EL (cell line): ENCODE measurements at places on chromosomes 11 and 22.

- peak; percentile 69 for DNase-seq
These were observed at the start of gene TMEM121B for GRCh38 chr22:17121233-17122195. Gene TMEM121B (minus strand): TSS chr22:17121360. CDS start chr22:17121127, 233 bp downstream.

- DNase-seq, result no peak
These were observed at the start of gene LARGE2 for GRCh38 chr11:45922425-45923082. Gene LARGE2 (plus strand): TSS chr11:45922656. CDS start chr11:45922883, 227 bp downstream.

DNA sequence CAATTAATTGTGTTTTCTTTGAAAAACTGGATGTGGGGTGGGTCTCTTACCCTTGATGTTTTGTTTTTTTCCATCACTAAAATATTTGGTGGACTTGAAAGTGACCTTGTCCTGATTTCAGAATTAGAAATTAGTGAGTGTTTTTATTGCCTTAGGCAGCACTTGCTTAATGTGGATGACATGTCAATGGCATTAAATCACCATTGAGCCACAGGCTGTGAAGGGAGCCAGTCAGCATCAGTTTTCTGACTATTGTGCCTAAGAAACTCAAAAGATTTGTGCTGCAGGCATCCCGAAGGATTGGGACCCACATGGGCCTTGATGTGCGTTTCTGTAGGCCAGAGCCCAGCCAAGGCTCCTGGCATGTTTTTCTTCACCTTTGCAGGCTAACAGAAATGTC lies 53.8 kb downstream of the SWAP70 start:
- DNase-seq, result peak; percentile 49

DNA sequence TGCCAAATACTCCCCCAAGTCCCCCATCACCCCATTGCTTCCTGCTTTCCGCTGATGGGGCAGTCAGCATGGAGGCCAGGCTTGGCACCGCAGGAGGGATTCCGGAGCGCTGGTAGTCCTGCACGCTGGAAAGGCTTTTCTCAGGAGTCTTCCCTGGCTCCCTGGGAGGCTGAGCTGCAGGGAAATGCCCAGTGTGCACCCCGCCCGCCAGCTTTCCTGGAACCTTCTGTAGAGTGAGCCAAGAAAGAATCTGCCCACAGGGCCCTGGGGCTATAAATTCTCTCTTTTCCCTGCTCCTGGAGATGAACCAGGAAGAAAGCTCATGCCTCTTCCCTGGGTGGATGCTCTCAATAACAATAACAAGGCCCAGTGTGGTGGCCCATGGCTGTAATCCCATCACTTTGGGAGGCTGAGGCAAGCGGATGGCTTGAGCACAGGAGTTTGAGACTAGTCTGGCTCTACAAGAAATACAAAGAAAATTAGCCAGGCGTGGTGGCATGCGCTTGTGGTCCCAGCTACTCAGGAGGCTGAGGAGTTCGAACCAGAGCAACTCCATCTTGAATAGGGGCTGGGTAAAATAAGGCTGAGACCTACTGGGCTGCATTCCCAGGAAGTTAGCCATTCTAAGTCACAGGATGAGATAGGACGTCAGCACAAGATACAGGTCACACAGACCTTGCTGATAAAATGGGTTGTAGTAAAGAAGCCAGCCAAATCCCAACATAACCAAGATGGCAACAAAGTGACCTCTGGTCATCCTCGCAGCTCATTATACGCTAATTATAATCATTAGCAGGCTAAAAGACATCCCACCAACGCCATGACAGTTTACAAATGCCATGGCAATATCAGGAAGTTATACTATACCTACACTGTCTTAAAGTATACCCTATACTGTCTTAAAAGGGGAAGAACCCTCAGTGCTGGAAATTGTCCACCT lies 46.4 kb upstream of the FTH1 start:
- peak; percentile 79 for DNase-seq

- DNase-seq, result peak; percentile 53
These were observed 2.9 kb upstream of the MMP3 start for GRCh38 chr11:102846292-102846691.

DNA sequence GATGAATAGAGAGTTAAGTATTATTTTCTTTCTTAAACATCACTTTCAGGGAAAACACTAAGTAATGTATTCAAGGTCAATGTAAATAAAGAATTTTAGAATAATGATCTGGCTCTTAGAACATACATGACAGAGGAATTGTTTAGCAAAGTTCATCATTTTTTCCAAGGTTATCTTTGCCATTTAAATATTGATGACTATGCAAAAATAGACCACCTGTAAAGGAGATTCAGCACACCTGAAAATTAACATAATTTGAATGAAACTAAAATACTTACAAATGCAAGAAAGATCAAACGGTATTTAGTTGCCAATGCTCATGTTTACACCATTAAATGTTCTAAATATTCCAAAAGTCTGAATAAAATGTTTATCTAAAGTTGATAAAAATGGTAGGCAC lies 782.6 kb upstream of the CHORDC1 start:
- DNase-seq, result no peak

- peak; percentile 89 for DNase-seq
These were observed 140.8 kb downstream of the CCDC81 start for GRCh38 chr11:86515297-86516094.

- DNase-seq, result peak; percentile 93
These were observed at the start of gene B4GAT1 for GRCh38 chr11:66347425-66348276. Gene B4GAT1 (minus strand): TSS chr11:66347629. CDS start chr11:66347545, 84 bp downstream.

DNA sequence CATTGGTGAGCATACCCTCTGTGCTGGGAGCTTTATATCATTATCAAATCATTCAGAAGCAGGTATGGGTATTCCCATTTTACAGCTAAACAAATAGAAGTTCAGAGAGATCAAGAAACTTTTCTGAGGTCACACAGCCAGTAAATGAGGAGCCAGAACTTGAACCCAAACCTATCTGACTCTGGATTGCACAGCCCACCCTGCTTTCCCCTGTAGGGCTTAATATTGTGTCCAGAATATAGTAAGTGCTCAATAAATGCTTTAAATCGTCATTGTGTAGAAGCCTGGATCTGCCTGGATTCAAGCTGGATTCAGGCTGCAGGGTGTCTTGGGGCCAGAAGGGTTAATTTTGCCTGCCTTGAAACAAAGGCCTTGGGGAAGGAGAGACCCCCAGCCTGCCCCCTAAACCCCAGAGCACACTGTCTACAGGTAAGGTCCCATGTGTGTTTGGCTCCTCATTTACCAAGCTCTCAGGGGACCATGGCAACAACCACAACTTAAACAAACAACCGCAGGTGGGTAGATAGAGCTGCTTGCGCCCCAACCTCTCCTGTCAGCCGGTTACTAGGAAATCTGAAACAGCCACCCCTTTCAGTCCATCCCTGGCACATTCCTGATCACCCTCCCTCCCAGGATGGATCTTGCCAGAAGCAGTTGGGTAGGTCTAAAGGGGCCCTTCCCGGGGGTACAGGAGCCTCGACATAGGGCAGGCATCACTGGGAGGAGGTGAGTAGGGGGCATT lies 3.0 kb upstream of the SEC14L3 start:
- no peak for DNase-seq

GRCh38 chr22:32896891-32897290 lies 95.4 kb downstream of the TIMP3 start:
- DNase-seq, result no peak

- DNase-seq, result no peak
These were observed 57.2 kb downstream of the CCDC83 start for GRCh38 chr11:85912414-85912813.

DNA sequence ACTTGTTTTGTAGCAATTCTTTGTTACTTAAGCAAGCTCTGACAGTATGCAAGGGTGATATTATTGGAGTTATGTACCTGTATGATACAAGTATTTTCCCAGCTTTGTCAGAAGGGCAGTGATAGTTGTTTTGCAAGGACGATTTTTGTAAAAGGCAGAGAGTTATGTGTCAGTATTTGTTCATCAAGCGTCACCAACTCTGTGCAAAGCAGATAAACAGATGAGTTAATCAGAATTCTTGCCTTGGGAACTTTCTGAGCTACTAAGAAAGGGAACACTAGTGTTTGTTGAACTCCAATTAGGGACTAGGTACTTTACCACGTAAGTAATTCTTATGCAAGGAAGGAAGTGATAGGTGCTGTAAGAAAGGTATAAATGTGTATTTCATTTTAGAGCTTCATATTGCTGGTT lies 1.4 kb downstream of the USP47 start:
- DNase-seq, result peak; percentile 65

DNA sequence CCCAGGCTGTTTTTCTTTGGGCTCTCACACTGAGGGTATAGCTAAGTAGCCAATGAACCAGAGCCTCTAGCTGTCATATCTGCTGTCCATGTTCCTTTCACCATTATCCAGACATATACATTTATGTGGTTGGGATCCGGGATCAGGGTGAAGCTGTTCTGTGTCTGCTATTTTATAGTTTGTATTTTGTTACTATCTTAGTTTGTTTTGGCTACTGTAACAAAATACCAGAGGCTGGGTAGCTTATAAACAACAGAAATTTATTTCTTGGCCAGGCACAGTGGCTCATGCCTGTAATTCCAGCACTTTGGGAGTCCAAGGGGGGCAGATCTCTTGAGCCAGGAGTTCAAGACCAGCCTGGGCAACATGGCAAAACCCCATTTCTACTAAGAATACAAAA lies 40.5 kb upstream of the CABP7 start:
- DNase-seq, result no peak

GRCh38 chr11:64458997-64459396 lies 100.0 kb downstream of the RPS6KA4 start:
- peak; percentile 65 for DNase-seq

GRCh38 chr11:94629741-94630140 lies 62.6 kb downstream of the PIWIL4 start:
- DNase-seq, result no peak

DNA sequence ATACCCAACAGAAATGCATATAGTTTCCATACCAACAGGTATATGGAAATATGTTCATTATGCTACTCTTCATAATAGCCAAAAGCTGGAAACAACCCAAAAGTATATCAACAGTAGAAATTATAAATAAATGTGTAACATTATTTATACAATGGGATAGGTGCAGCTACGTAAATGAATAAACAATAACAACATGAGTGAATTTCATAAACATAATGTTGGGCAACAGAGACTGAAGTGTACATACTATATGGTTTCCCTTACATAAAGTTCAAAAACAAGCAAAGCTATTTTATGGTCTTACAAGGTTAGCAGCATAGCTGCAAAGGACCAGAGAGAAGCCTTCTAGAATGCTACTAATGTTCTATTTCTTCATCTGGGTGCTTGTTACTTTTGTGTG lies 305.0 kb downstream of the INSC start:
- no peak for DNase-seq

GRCh38 chr22:47550524-47551430 lies 788.3 kb downstream of the TBC1D22A start:
- no peak for DNase-seq

DNA sequence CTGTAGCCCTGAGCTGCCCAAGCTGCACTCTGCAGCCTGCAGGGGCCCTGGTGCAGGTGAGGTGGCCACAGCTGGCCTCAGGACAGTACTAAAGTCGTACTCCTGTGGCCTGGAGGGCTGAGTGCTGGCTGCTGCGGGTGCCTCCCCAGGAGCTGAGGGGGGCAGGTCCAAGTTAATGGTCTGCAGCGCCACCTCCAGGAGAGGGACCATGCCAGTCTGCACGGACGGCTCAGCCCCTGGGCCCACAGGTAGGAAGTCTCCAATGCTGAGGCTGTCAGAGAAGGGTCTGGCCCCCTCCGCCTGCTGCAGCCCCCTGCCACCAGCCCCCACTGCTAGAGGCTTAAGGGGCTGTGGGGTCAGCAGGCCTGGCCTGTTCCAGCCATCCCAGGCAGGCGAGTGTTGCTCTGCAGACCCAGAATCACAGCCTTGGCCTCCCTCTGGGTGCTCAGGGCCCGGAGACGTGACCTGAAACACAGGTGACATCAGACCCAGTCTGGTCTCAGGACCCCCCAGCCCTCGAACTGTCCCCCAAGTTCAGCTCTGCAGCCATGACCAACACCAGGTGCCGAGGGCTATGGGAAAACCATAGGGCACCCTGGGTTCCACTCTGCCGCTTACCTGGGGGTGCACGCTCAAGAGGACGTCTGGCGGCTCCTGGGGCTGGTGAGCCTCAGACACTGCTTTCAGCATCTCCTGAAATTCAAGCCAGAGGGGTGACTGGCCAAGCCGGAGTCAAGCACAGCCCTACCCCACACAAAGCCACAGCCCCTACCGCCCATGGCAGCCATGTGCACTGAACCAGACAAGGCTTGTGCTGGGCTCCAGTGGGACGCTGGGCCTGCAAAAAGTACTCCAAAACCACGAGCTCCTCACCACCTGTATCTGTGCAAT lies 20.8 kb downstream of the SELENOO start:
- DNase-seq, result no peak

DNA sequence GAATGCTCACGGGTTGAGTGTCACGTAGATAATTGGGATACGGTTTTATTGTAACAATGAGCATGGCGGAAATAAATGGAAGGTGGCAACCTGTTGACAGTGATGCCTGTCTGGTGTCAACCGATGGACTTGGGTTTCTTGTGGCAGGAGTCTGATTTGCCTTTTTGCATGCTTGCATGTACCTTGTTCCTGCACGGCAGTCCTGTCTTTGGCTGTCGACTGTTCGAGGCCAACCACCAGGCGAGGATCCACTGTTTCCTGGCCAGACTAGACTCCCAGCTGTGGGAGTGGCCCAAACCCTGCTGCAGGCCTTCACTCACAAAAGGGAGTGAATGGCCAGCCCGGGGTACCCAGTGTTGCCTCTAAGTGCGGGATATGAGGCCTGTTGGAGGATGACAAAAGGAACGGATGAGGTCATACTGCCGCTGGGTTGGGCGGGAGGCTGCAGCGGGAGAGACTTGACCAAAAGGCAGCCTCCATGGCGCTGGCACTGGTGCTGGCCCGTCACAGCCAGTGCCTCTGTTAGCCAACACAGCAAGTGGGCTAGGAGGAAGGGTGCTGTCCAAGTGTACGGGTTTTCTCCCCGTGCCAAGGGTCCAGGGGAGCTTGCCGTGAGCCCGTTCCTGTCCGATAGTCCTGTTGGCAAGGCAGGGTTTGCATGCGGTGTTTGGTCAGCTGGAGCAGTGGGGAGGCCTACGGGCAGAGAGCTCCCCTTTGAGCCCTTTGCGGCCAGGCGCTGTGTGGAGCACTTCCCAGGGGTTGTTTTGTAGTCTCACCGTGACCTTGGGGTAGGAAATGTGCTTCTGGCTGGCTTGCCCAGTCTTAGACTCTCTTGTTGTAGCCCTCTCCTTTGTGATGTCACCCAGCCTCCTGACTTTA lies 974 bp downstream of the DGCR8 start:
- peak; percentile 81 for DNase-seq

- DNase-seq, result no peak
These were observed 12.4 kb downstream of the TTC38 start for GRCh38 chr22:46280063-46280817.

DNA sequence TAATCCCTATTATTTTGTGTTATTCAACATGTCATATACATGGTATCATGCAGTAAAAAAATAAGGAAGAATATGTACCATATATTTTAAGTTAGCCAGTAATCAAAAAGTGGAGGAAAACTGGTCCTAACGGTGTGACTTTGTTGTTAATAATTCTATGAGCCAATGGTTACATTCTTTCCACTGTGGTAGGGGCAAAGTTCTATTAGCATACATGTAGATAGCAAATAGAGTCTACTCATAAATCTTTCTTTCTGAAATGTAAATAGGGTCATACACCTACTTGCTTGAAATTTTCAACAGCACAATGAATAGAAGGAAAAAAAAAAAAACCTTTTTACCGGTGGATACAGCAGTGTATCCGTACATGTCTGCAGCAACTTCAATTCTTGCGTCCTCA lies 364.8 kb downstream of the RAB38 start:
- no peak for DNase-seq
